Esophagus mucosa (tissue), 1 donor: ENCODE measurements at places on chromosomes 16 and 17. TPM values are rescaled to one million over a fixed set of nuclear protein-coding genes. Genes with fewer than 3 reads are reported as not detected.
A peak's percentile ranks its signal among the peaks of the same experiment; 100 is the strongest.

DNA sequence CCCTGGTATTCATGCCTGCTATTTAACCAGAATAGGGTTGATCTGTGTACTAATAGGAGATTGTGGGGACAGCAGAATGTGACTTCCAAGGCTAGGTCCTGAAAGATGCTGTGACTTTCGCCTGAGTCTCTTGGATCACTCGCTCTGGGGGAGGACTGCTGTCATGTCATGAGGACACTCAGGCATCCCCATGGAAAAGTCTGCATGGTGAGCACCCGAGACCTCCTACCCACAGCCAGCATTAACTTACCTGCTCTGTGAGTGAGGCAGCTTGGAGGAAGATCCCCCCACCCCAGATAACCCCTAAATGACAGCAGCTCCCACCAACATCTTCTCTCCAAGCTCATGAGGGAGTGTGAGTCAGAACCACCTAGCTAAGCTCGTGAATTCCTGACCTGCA is 30.3 kb upstream of the C16orf78 start:
- ATAC-seq, result no peak

DNA sequence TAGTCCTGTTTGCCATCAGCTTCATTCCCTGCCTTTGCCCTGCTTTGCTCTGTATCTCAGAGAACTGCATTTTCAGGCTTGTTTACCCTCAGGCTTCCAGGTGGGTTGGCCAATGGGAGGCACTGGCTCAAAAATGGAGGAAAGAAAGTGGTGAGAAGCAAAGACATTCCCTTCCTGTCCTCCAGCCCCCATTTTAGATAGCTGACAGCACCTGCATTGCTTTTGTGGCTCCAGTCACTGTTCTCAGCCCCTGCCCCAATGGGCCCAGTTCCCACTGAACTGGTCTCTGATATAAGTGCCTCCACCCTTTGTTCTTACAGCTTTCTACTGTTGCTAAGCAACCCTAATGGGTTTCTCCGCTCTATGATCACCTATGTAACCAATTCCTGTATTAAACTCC is 19.4 kb upstream of the SDK2 start:
- ATAC-seq, result no peak

DNA sequence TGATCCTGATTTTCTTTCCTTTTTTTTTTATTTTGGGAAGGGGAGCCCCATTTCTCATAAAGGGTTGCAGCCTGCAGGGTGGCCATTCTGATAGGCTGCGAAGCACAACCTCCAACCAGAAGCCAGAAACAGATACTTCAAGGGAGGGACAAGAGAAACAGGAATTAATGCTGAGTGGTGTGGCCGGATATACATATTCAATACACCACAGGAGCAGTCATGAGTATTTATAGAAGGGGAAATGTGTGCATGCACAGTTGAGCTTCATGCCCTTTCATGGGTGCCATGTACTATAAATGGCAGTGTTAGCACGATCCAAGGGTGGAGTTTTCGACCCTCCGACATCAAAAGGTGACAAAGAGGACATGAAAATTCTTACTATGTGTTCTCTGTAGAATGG is 320.8 kb downstream of the CBLN1 start:
- ATAC-seq, result no peak

DNA sequence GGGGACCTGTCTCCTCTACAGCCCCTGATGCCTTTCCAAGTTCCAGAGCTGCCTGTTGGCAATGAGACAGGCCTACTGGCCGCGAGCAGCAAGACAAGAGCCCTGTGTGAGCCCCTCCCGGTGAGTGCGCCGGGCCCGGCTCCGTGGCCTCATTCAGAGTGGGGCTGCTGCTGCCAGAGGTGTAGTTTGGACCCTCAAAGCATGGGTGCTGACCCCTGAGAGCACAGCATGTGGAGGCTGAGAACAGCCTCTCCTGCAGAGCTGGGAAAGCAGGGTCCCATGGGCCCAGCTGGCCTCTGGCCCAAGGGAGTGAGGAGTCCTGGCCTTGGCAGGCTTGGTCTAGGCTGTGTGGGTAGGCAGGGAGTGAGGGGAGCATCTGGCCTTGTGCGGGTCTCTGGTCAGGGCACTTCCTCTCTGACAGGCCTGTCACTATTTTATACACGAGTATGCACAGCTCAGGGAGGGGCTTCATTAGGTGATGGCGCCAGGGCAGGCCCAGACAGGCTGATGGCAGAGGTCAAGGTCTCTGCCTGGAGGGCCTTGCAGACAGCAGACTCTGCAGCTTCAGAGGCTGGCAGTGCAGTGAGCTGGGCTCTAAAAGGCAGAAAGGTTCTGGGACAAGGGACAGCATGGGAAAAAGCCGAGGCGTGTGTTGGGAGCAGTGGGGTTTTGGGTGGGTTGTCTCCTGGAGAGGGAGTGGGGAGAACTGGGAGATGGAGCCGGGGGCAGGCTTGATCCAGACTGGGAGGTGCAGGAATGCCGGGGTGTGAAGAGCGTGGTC is 43.4 kb downstream of the ADCY7 start:
- ATAC-seq, result peak; percentile 38

DNA sequence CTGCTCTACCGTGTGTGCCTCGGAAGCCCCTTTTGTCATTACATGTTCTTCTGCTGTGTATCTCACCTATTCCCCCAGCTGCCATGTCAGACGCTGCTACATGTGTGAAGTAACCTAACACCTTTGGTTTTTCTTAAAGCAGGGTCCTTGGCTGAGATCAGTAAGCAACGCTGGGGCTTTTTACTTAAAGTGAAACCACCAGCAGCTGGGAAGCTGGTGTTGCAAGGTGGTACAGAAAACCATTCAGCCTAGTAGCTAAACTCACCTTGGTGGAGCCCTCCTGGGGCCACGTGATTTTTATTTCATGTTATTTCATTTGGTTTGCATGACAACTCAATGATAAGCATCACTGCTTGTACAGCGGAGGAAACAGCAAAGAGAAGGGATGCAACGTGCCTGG is 62.6 kb downstream of the PLCG2 start:
- no peak for ATAC-seq

DNA sequence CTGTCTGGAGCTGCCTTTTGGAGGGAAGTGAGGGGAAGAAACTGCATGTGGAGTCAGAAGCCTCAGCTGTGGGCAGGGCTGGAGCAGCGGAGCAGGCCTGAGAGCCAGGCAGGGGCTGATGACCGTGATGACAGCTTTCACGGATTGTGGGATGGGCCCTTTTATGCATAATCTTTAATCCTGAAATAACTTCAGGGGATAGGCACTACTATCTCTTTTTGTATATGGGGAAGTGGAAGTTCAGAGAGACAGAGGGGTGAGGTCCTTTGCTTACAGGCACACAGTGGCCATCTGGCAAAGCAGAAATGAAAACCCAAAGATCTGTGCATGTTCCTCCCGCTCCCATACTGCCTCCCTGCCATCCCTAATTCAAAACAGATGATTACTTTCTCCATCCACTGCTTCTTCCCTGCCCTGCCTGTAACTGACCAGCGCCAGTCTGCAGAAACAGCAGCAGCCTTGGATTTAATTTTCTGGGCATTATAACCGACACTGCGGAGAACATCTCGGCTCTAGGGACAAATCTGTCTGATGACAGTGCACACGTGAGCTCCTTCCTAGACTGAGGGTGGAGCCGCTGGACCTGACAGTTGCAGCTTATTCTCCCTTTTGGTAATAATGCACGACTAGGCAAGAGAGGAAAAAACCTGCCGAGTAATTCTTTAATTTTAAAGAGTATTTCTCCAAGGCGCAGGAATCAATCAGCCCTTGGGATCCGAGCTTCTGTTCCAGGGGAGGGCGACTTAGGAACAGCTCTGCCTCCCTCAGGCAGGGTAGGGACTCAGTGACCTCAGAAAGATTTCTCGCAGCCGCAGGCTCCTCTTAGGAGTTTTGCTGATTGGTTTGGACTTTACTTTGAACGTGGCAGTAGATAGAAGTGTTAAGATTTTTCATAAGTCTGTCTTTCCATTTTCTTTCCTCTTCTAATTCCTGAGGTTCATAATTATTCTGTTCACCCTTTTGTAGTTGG is 95.4 kb downstream of the UTP18 start:
- ATAC-seq, result no peak

DNA sequence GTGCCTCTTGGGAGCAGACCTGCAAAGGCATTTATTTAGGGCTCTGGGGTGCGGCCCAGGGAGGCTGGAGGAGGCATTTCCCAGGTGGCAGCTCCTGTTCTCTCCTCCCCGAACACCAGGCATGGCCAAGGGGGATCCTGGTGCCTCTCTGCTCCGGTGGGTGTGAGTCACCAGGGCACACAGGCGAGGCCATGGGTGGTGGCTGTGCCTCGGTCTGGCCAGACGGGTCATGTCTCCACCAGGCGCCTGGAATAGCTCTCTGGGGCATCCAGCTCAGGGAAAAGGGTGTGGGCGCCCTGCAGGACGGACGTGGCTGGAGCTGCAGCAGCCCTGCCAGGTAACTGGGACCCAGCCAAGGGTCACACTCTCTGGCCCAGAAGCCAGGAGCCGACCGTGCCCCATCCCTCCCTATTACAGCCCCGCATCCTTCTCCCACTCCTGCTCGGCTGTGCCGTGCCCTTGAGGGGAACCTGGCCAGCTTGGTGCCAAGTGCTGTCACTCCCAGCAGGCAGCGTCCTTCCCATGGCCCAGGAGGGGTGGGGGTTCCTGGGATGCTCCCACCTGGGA is 25.8 kb downstream of the SOX8 start:
- peak; percentile 82 for ATAC-seq

DNA sequence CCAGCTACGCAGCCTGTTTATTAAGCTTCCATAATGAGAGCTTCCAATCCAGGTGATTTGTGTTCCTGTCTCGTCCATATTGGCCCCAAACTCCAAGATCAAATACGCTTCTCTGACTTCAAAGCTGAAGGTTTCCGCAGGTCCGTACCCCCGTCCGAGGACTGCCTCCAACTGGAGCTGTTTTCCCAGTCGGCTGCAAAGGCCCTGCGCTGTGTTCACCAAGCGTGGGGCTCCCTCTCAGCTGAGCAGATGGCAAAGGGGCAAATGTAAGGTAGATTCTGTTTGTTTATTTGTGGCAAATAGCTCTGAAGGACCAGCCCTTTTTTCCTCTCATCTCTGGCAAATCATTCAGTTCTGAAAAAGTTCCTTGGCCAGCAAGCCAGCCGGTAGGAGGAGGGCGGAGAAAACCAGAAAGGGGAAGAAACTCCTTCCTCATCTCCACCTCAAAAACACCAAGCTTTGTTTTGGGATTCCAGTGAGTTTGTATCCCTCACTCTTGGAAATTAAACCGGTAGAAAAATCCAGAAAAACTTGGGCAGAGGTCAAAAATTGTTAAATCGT is 35.2 kb downstream of the NXN start:
- no peak for ATAC-seq

DNA sequence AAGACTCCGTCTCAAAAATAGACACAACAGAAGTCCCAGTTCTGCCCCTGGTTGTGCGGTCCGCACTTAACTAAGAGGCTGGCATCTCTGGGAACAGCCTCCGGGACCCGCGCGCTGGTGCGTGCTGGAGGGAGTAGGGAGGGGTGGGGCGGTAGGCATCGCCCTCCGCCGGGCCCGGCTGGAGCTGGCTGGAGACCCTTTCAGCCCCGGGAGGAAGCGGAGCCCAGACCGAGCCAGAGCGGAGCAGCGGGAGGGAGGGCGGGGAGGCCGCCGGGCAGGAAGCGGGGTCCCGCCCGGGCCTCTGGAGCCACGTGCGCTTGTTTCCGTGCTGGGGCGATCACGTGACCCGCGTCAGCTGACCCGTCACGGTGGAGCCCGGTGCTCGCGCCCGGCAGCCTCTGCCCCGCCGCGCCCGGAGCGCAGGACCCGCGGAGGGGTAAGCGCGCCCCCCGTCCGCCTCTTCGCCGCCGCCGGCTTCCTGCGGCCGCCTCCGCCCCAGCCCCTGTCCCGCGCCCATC is at the start of gene WDR81:
TSS of gene WDR81 (plus strand) at position 354 of the 518 bp plus-strand sequence. CDS start 256 bp downstream, outside the sequence.
- ATAC-seq, result peak; percentile 71

DNA sequence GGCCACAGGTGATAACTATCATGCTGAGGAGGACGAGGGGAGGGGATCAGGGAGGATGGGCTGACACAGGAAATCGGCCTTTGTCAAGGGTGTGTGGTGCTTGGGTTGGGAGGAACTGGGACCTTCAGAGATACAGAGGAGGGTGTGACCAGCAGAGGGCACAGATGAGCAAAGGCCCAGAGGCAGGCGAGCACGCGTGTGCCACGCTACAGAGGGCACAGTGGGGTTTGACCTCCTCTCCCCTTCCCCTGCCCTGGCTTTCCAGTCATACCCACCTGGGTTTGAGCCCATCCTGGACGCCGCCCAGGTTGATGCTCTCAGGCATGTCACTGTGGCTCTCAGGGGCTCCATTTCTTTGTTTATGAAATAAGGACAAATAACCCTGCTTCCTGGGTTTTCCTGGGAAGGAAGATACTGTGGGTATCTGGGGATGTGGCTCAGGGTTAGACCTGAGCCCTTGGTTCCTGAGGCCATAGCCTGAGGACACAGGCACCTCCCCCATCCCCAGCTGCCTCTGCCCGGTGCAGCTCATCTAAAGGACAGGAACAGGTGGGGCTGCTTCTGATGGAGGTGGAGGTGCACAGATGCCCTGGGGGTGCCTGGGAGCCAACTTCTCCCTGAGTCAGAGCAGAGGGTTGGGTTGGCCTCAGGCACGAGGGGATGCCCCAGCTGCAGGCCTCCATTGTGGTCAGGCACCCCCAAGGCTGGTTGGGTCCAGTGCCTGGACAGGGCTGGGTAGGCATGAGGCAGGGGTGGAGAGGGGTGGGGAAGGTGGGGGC is 51.8 kb downstream of the BEAN1 start:
- peak; percentile 75 for ATAC-seq

DNA sequence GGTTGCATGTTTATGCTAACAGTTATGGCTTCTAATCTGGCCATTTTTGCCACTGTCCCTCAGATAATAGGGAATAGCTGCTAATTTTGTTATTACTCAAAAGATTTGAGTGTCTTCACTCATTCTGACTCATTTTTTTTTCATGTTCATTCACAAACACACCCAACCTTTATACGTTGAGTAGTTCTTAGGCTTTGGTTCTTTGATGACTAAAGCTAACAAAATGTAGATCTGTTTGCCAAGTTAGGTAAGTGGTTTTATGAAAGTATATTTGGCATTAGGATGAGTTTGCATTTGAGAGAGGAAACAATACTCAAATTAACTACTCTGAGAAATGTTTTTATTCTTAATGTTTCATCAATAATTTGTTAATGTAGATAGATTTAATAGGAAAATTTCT is 3.6 kb downstream of the MAP2K4 start:
- ATAC-seq, result peak; percentile 61

GRCh38 chr17:40952661-40953060 is 14.1 kb downstream of the KRT39 start:
- peak; percentile 89 for ATAC-seq

Gene CD7
- 0.80 TPM for total RNA-seq

Gene ARHGAP23
- total RNA-seq, result 148 TPM

Gene SDK2
- total RNA-seq, result 4.9 TPM

Gene CDRT15L2
- total RNA-seq, result not detected

Gene TRIM47
- 23.4 TPM for total RNA-seq

Gene EME1
- total RNA-seq, result 2.4 TPM
